ENCODE measurements at places on chromosomes 5 and 9.

DNA sequence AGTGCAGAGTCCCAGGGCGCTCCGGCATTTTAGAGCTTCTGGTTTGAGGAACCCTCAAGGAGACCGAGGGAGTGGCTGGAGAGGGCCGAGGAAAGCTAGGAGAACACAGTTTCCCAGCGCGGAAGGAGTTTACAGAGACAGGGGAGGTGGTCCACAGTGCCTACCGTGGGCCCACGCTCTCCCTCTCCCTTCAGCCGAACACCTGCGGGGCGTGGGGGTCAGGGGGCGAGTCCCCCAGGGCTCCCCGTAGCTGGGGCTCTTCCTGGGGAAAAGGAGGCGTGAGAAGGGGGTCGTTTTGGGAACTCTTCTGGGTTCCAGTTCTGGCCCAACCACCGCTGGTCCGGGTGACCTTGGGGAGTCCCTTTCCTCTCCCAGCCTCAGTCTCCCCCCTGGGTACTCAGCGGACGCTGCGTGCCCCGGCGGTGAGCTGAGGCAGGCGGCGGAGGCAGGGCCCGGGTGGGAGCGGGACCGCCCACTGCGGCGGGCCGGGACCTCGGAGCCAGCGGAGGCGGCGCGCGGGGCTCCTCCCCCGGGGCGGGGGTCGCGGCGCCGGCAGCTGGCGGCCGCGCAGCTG, 368 bp upstream of the FRMPD1 start:
- DNase-seq: no peak

- no peak for DNase-seq
These were observed 35.6 kb upstream of the ANXA1 start for GRCh38 chr9:73116031-73116430.

DNA sequence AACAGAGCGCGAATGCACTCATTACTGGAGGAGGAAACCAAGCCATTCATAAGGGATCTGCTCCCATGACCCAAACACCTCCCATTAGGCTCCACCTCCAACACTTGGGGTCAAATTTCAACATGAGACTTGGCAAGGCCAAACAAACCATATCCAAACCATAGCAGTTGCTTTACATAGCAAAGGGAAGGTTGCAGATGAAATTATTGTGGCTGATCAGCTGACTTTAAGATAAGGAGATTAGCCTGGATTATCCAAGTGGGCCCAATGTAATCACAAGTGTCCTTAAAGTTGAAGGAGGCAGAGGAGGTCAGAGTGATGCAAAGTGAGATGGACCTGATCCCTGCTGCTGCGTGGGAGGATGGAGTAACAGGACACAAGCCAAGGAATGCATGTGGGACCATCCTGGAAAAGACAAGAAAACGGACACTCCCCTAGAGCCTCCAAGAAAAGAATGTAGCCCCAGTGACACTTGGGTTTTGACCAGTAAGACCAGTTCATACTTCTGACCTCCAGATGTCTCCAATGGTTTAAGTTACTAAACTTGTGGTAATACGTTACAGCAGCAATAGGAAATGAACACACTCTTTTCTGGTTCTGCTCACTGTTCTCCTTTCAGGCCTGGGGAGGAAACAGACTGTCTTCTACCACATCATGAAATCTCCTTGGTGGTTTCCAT, 167.3 kb downstream of the GNAQ start:
- no peak for DNase-seq

- DNase-seq: no peak
These were observed 36.5 kb upstream of the GLDC start for GRCh38 chr9:6681957-6682501.

DNA sequence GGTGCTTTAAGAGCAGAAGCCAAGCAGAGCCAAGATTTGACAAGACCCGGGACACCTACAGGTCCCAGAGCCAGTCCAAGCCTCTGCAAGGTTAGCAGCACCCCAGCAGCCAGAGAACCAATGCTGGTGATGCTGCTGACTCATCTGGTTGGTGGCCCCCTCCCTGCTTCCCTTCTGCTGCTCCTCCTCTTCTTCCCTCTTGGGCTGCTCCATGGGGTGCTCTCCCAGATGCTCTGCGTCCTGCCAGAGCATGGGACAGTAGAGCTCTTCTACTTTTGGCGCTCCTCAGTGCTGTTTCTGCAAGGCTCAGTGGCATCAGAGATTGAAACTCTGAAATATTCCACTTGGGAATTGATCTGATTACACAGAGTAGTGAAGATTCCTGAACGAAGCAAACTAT, 76.1 kb upstream of the SAP30L start:
- no peak for DNase-seq

DNA sequence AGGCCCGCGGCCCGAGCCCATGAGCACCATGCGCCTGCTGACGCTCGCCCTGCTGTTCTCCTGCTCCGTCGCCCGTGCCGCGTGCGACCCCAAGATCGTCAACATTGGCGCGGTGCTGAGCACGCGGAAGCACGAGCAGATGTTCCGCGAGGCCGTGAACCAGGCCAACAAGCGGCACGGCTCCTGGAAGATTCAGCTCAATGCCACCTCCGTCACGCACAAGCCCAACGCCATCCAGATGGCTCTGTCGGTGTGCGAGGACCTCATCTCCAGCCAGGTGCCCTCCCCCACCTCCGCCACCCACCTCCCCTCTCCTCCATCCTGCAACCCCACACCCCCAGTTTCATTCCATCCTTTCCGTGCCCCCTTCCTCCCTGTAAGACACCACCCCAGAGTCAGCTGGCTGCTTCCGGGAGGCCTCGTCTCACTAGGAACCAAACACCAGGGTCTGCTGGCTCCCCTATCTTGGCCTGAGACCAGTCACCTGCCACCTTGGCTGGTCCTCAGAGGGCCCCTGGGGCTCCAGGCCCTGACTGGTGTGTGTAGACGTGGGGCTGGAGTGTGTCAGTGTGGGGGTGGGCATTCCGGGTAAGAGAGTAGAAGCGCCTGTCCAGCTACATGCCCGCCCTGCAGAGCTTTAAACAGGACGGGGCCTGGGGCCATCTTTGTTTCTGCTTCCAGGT, 655 bp downstream of the GRIN1 start:
- no peak for DNase-seq

DNA sequence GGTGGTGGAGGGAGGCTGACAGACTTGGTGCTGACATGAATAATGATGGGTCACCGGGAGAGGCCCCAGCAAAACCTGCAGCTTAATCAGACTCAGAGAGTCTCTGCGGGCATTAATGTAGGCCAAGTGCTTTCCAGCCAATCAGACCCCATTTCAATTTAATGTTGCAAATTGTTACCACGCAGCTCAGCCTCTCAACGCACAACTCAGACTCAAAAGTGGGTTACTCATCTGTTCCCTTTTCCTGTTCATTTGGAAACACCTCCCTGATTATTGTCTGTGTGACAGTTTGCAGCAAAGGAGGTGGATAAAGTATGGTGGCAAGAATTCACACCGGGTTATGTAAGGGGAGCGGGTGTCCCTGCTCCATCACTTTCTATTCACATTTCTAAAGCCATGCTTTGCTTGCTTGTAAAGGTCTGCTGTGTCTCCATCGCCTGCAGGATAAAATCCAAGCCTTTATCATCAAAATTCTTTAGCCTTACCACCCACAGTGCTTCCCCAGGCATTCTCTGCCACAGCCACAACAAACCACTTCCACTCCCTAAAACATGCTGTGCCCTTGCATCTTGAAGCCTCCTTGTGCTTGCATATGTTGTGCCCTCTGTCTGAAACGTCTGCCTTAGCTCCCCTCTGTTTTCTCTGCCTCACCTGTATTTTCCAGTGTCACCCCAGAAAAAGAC, 156.5 kb downstream of the ASTN2 start:
- no peak for DNase-seq

All from Calu3 (cell line).